CD14-positive monocyte (primary cell): ENCODE measurements at places on chromosomes 7 and 10.

GRCh38 chr10:132414402-132415016 lies 17.5 kb downstream of the PWWP2B start:
- no peak for DNase-seq

DNA sequence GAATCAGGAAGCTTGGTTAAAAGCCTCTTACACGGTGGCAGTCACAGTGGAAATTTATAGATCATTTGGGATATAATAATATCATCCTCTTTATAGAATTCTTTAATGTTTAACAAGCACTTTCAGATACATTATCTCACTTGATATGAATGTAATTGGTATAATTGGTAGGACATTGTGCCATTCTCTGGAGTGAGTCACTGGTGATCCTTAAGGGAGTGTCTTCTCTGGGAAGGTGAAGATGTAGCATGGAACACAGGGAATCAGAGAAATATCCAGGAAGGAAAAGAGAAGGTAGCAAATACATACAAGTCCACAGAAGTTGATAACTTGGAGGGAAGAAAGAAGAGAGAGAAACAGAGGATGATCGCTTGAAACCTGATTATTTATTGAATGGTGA lies 9.8 kb downstream of the PTPRZ1 start:
- DNase-seq = no peak

- DNase-seq = no peak
Measured at GRCh38 chr7:19404912-19405329, 259.7 kb upstream of the FERD3L start.

GRCh38 chr7:41315764-41316163 lies 387.1 kb downstream of the INHBA start:
- no peak for DNase-seq

DNA sequence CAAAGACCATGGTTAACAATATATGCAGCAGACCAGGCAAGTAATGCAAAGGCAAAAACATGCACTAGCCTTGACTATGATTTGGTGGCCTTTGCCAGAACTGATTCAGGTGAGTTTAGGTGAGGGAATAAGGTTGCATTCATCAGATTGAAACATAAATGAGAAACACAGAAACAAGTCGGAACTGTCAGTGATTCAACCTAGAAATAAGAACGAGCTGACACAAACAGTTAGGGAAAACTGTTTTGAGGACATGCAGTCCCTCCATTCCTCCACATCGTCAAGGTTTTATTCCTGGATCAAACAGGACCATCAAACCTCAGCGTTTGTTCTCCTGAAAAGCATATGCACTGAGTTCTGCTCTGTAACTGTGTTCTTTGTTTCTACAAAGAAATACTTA lies 1.8 kb downstream of the ZNF248 start:
- no peak for DNase-seq

- DNase-seq = no peak
Measured at GRCh38 chr10:88246675-88247074, 336.4 kb downstream of the RNLS start.

GRCh38 chr7:33420311-33420940 lies 291.1 kb downstream of the BBS9 start:
- no peak for DNase-seq

GRCh38 chr7:131212114-131212513 lies 115.6 kb upstream of the MKLN1 start:
- DNase-seq = no peak

GRCh38 chr10:16689227-16689626 lies 128.0 kb downstream of the RSU1 start:
- DNase-seq = no peak

GRCh38 chr7:78254726-78255055 lies 456.1 kb downstream of the PHTF2 start:
- DNase-seq = no peak

GRCh38 chr7:69412331-69413146 lies 185.7 kb upstream of the AUTS2 start:
- DNase-seq = peak; percentile 54

GRCh38 chr10:58781873-58782488 lies 269.3 kb downstream of the BICC1 start:
- no peak for DNase-seq

DNA sequence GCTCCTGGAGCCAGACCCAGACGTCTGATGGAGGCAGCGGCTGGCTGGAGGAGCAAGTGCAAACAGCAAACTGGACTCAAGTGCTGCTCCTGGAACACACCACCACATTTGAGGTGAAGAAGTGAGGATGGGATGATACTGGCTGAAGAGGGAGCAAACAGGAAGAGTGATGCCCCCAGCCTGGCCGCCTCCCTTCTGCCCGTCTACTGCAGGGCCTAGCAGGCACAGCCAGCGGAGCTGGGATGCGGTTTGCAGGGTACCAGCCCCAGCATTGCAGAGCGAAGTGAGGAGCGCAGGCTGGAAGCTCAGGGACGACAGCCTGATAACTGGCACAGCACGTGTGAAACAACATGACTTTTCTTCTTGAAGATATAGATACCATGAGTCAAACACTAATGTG lies 111.8 kb upstream of the ZNF32 start:
- no peak for DNase-seq

DNA sequence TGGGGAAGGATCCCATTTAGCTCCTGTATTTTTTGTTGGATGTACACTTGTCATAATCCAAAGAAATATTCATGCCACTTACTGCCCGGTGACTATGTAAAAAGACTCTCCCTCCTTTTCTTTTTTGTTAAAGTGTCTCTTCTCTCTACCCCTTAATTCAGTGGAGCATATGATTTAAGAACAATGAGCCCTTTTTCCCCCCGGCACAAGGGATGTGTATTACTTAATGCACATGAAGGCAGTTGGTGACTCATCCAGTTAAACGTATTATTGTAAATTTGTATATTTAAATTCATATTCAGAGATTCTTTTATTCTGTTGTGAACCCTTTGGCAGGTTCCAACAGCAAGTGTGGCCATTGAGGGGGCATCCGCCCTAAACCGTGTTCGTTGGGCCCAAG lies 241.9 kb downstream of the SLC25A13 start:
- DNase-seq = no peak

DNA sequence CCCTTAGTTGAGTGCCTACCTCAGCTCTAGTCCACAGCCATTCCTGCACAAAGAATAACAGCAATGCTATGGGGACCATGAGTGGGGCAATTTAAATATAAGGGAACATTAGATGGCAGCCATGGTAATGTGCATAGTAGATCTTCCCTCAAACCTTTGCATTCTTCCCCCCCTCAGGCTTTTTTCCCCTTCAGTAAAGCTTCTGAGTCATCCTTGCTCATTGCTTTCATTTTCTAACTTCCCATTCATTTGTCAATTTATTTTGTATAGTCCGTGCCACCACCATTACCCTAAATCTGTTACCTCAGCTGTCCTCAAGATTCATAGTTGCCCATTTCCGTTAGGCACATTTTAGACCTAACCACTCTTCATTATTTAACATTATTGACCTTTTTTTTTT lies 10.7 kb downstream of the HECTD2 start:
- no peak for DNase-seq

DNA sequence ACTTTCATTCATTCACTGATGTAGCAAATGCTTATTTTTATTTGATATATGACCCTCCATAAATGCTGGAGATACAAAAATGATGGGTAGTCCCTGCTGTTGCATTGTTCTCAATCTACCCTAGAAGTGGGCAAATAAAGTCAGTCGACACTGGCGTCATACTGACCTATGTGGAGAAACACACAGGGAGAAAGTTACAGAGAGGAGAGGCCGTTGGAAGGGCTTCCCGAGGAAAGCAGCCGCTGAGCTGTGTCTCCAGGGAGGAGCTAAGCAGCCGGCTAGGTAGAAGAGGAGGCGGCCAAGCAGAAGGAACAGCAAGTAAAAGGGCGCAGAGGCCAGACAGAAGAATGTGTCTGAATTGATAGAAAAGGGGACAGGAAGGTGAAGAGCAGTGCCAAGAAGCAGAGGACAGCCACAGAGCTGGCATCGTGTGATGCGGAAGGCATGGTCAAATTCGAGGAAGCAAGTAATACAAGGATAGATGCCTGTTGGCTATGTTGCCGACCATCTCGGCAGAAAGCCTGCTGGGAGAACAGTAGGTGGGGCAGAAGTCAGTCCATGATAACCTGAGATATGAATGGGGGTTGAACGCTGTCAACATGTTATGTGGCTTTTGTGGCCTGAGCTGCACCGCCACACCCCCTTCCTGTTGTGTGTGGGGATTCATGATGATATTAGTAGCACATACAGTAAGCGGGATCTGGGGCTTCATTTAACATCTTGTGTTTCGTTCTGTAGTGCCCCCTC lies 25.9 kb downstream of the ST8SIA6 start:
- DNase-seq = no peak

GRCh38 chr7:69768986-69769595 lies 170.8 kb downstream of the AUTS2 start:
- no peak for DNase-seq

DNA sequence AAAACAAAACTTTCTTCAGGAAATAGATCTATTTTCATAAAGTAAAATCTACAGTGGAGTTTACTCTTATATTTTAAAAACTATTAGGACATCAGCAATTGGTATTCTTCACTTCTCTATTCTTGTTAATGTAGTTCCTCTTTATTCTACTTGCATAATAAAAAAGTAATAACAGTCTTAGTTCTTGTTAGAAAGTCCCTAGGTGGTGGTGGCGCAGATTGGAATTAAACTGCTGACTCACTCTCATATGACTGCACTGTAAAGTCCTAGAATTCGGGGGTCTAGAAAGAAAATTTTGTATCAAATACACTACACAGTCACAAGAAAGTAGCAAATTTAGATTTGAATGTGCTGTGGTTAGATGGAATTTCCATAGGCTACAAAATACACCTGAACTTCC lies 44.6 kb upstream of the TES start:
- peak; percentile 83 for DNase-seq

GRCh38 chr10:115638246-115638645 lies 545.1 kb downstream of the ATRNL1 start:
- DNase-seq = no peak

GRCh38 chr7:131320603-131321002 lies 7.1 kb upstream of the MKLN1 start:
- DNase-seq = no peak

DNA sequence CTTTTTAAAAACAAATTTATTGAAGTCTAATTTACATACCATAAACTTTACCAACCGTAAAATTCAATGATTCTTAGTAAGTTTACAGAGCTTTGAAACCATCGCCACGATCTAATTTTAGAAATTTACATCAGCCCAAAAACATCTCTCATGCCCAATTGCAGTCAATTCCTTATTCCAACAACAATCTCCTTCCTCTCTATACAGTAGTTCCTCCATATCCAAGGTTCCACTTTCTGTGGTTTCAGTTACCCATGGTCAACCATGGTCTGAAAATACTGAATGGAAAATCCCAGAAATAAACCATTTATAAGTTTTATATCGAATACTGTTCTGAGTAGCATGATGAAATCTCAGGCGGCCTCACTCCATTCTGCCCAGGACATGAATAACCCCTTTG lies 183.4 kb upstream of the ADCY1 start:
- DNase-seq = no peak
